ENCODE measurements at places on chromosomes 7 and 10.

GRCh38 chr10:60911216-60911615 is 32.8 kb downstream of the RHOBTB1 start:
- no peak for DNase-seq

DNA sequence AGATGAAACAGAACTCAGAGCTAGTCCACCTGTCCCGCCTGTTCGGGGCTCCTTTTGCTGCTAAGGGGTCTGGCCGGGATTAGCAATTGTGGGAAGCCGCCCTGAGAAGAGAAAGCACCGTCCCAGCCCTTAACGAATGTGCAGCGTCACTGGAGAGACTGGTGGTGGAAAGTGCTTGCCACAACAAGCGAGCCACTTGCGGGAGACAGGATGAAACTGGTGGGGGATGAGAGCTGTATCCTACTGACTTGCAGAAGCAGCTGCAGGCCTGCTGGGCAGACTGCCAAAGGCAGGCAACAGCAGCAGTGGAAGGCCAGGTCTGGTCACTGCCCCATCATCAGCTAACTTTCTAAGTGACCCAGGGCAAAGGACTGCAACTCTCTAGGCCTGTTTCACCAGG is 95.4 kb downstream of the FAM53B start:
- DNase-seq = peak; percentile 90

- no peak for DNase-seq
These were observed 362.9 kb upstream of the ZNF32 start for GRCh38 chr10:44011603-44011981.

DNA sequence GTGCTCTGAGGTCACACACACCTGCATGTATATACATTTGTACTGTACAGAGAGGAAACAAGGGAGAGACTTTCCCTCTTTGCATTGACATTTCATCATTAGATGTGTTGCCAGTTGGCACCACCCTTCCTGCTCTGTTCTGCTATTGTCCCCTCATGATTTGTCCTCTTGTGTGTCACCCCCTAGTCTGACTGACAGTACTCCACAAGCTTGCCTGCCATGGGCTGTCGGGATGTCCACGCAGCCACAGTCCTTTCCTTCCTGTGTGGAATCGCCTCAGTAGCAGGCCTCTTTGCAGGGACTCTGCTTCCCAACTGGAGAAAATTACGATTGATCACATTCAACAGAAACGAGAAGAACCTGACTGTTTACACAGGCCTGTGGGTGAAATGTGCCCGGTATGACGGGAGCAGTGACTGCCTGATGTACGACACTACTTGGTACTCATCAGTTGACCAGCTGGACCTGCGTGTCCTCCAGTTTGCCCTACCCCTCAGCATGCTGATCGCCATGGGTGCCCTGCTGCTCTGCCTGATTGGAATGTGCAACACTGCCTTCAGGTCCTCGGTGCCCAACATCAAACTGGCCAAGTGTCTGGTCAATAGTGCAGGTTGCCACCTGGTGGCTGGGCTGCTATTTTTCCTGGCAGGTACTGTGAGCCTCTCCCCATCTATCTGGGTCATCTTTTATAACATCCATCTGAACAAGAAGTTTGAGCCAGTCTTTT is 9.4 kb downstream of the CLDN12 start:
- no peak for DNase-seq

- no peak for DNase-seq
These were observed 156.6 kb downstream of the RPS24 start for GRCh38 chr10:78190051-78190825.

- DNase-seq = no peak
These were observed 4.6 kb downstream of the AKR1B1 start for GRCh38 chr7:134454277-134454676.

- DNase-seq = no peak
These were observed 5.1 kb downstream of the RRP12 start for GRCh38 chr10:97396056-97396455.

- DNase-seq = no peak
These were observed 36.2 kb downstream of the PDE1C start for GRCh38 chr7:32034052-32034451.

DNA sequence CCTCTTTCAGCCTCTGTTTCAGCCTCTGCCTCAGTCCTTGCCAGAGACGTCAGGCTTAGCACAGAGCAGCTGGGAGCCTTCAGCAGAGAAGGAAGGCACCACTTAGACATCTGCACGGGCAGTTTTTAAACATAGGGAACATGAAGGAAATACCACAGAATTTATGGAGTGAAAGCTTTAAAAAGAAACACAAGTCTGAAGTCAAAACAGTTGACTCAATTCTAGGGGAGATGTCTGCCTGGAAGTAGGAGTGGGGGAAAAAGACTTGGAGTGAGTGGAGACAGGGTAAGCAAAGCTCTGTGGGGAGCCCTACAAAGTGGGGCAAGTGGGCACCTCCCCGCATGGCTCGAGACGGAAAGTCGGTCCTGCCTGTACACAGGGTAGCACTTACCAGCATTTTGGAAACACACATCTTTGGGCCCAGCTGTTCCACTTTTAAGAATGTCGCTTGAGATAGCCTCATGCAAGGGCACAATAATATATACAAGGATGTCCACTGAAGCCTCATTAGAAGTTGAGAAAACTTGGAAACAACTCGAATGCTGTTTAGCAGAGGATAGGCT is 5.0 kb upstream of the TBXAS1 start:
- peak; percentile 80 for DNase-seq
